ENCODE measurements at places on chromosomes 12 and 14.

DNA sequence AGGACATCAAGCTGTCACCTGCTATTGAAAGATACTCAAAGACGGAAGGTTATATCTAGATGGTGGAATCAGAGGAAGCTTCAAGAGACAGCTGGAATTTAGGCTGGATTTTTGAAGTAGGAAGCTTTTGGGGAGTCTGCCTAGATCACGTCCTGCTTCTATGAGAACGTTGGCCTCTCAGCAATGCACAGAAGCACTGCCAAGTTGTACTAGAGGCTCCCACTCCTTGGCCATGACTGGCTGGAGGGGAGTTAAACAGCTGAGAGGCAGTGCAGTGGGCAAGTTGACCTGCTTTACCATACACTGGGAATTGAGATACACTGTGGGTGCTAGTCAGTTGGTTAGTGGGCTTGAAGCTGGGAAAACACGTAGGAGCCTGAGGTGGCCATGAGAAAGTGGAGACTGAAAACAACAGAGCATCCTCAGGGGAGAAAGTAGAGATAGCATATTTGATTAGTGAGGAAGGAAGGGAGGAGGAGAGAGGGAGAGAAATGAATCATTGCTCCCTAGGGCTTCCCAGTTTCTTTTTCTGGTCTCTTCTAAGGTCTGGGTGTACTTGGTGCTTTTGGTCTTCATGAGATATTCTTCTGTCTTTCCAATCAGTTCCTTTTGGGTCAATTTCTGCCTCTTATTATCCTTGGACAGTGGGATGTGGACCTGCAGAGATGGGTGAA lies 110.8 kb downstream of the EMP1 start:
- no peak for DNase-seq

- no peak for DNase-seq
Observed at GRCh38 chr14:71105177-71105576, 197.9 kb downstream of the PCNX1 start.

DNA sequence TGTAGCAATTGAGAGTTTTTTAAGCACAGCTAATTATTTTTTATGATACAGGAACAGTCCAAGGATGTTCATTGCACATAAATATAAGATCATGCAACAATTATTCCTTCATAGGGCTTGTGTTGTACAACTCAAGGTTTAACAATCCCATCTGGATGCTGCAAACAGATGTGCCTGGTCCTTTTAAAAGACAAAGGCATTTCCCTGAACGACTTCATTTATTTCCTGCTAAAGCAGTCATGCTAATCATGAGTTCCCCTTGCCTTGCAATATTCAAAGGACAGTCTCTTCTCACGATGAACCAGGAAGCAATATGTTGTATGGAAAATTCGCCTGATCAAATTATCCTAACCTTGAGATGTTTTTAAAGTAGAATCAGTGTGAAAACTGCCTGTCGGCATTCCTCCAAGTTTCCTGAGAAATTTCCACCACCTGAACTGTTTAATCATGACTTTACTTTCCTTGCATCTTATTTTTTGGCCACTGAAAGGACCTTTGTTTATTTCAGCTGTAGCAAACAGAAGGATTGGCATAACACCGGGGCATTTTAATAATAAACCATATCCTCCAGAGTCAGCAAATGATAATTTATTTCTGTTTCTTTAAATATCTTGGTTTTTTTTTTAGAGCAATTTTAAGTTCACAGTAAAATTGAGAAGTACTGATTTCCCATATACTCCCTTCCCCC lies 33.9 kb upstream of the TSPAN8 start:
- DNase-seq, result no peak

DNA sequence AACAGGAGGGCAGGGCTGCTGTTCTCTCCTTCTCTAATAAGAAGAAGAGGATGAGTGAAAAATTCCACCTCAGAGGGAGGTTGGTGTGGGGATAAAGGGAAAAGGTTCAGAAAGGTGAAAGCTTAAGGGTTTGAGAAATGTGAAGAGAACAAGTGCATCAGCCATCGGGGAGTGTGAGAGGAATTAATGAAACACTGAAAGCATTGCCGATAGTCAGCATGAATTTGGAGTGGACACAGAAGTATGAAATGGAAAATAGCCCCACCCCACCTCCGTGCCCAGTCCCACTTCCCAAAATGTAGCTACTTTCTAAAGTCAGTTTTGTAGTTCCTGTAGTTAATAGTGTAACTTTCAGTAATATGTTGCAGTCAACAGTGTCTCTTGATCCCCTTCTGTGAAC lies 33.4 kb downstream of the DIP2B start:
- DNase-seq, result no peak

GRCh38 chr12:97899529-97899928 lies 436.9 kb downstream of the RMST start:
- DNase-seq, result no peak

- DNase-seq, result no peak
Observed at GRCh38 chr12:26647088-26647487, 185.9 kb downstream of the ITPR2 start.

GRCh38 chr14:51989293-51990234 lies at the start of gene RTRAF:
RTRAF (plus strand) TSS chr14:51989546; CDS start chr14:51989640, 94 bp downstream.
- DNase-seq, result no peak

GRCh38 chr12:29455087-29455486 lies 42.4 kb downstream of the OVCH1 start:
- DNase-seq, result no peak

- DNase-seq, result no peak
Observed at GRCh38 chr14:105091517-105092170, 26.4 kb upstream of the GPR132 start.

GRCh38 chr14:58760121-58760520 lies 122.4 kb downstream of the DACT1 start:
- no peak for DNase-seq

- no peak for DNase-seq
Observed at GRCh38 chr12:60072911-60073310, 477.1 kb downstream of the SLC16A7 start.

DNA sequence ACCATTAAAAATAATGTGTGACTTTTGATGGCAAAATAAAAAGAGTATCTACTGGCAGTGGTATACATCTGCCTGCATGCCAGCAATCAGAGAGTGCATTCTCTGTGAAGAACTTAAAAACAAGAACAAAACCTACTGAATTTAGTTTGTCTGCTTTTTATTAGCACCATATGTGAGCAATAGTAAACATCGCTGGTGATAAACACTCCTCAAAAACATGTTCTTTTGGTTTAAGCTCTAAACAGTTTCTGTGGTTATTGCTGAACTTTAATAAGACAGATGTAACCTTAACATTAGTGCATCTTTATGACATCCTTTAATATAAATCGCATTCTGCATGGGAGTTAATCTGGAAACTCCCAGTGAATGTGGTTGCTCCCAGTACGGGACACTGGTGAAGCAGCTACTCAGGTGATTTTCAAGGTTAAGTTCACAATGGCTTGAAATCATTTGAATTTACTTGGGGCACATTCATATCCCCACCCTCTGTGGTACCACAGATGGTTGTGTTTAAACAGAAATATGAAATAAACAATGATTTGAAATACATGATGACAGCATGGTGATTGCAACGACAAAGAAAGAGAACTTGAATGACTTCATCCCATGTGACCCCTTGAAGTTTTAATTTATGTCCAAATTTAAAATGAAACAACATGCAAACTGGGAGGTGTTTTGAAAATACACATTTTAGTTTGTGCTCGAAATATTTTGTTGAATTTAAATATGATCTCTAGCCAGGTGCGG lies 285.9 kb downstream of the FOXN3 start:
- no peak for DNase-seq

DNA sequence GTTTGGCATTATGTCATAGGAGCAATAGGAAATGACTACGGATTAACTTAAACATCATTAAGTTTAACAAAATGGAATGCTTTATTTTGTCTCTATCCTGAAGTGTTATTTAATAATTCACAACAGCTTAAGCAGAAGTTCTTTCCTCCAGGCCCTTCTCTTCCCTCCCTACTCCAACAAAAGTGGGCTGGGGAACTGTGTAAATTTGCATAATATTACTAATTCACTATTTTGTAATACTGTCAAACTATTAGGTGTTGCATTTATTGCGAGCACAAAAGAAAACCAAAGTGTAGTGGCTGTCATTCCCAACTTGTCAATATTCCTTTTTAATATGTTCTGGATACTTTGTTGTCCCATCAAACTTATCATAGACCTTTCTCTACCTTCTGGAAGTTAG lies 69.8 kb downstream of the ATG14 start:
- no peak for DNase-seq

DNA sequence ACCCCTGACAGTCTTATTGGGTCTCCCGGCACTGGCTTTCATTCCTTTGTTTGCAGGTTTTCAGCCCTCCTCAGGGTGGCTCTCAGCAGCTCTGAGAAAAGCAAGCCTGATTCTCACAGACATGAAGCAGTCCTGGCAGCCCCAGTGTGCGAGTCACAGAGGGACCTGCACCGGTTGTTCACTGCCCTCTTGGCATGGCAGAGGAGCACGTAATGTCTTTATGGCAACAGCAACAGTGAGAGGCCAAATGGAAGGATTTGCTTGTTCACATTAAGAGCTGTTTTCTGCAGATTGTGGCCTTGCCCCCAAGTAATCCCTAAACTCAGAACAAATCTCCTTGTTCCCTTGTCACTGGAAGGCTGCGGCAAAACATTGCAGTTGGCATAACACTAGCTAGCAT lies 3.4 kb downstream of the KCNA5 start:
- no peak for DNase-seq

GRCh38 chr14:89369656-89370055 lies 47.4 kb downstream of the FOXN3 start:
- DNase-seq, result no peak

- no peak for DNase-seq
Observed at GRCh38 chr12:70985850-70986249, 65.3 kb upstream of the PTPRR start.

- DNase-seq, result no peak
Observed at GRCh38 chr14:101073598-101073965, 170.1 kb upstream of the RTL1 start.

DNA sequence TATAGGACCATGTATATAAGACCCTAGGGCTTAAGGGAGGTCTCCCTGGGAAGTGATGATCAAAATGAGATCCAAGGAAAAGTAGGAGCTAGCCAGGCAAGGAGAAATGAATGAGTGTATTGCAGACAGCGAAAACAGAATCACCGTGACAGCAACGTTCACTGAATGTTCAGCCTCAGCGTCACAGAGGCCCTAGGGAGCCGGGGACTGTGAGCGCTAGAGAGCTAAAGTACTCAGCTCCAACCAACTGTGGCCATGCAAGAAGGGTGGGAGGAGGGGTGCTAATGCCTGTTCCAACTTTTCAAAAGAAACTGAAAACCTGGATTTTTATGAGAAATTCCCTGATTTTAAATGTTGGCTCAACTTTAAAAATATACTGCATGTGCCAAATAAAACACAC lies 105.5 kb upstream of the CCND2 start:
- DNase-seq, result no peak

- DNase-seq, result no peak
Observed at GRCh38 chr12:122168492-122168891, 5.5 kb downstream of the IL31 start.

- DNase-seq, result no peak
Observed at GRCh38 chr14:37247791-37248461, 50.2 kb downstream of the MIPOL1 start.

- no peak for DNase-seq
Observed at GRCh38 chr12:49777800-49778748, 36.7 kb downstream of the TMBIM6 start.

DNA sequence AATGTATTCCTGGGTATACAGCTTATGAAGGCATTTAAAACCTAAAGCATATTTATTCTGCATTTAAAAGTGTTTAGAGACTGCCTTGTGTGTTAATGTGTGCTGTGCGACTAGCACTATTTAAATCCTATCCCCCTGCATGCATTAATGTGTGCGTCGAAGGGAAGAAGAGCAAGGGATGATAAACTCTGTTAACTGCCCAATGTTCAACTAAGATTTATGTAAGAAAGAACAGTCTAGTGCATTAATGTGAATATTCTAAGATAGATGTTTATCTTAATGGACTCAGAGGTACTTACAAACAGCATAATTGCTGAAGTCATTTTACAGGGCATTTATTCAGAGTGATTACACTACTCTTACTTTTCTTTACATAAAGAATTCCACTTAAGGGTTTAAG lies 424.8 kb downstream of the DIO2 start:
- DNase-seq, result no peak

GRCh38 chr14:60840313-60840712 lies 105.8 kb downstream of the MNAT1 start:
- no peak for DNase-seq

All from cortex of kidney (tissue), 1 donor.